ENCODE measurements at places on chromosomes 13 and 19.
A peak's percentile ranks its signal among the peaks of the same experiment; 100 is the strongest.

GRCh38 chr19:4068047-4068966, 1.6 kb upstream of the ZBTB7A start:
- no peak for DNase-seq

DNA sequence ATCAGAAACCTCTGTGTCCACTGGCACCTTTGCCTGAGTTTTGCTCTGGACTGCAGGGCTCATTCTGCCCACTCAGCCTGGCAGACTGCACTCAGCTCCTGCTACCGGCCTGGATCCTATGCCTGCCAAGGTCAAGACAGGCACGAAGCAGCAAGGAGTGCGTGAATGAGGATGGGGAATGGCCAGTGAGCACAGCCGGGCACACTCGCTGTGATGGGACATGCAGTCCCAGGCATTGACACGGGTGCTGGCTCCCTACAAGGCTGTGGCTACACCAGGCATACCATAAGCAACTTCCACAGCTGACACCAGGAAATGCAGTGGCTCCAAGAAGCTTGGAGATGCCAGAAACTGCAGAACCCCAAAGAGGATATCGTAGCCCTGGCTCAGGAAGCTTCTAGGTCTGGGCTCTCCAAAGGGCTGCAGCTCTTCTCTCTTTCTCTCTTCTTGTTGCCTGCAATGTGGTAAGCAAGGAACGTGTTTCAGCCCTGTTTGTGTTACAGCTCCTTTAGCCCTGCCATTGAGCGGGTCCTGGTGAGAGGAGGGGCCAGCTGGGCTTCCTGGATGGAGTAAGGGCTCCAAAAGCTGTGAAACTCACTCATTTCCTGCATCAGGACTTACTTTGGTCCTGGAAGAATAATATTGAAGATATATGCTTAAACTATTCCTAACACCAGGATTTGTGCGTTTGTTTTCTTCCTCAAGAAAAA, 832.6 kb upstream of the SLITRK5 start:
- no peak for DNase-seq

GRCh38 chr13:26600343-26600742, 42.9 kb downstream of the WASF3 start:
- no peak for DNase-seq

DNA sequence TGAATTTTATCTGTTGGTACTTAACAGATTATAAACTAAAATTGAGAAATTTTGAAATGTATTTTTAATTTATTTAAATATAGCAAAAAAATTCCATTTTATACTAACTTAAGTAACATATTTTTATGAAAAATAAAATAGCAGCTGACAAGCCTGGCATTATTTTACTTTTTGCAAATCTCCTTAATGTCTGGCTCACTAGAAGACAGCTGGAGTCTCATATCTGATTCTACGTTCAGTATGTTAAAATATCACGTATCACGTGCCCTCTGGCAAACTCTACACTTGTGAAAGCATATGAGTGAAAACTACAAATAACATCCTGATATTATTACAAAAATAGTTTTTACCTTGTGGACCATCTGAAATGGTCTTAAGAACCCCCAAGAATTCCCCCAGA, 513.2 kb upstream of the NBEA start:
- no peak for DNase-seq

- no peak for DNase-seq
Observed at GRCh38 chr19:30160426-30160825, 211.8 kb upstream of the ZNF536 start.

DNA sequence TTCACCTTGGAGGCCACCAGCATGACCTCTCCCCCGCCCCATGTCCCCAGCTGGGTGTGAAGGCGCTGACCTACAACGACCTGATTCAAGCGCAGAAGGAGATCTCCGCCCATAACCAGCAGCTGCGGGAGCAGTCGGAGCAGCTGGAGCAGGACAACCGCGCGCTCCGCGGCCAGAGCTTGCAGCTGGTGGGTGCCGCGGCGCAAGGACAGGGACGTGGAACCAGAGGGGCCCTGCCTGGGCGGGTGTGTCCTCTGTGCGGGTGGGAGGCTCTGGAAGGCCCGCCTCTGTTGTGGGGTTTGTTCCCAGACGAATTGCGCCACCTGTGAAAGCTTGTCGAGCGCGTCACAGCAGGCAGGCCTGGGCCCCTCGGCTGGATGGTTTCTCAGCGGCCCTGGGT, 22.3 kb downstream of the PLEKHJ1 start:
- no peak for DNase-seq

- no peak for DNase-seq
Observed at GRCh38 chr13:74230984-74231501, 96.8 kb upstream of the KLF12 start.

DNA sequence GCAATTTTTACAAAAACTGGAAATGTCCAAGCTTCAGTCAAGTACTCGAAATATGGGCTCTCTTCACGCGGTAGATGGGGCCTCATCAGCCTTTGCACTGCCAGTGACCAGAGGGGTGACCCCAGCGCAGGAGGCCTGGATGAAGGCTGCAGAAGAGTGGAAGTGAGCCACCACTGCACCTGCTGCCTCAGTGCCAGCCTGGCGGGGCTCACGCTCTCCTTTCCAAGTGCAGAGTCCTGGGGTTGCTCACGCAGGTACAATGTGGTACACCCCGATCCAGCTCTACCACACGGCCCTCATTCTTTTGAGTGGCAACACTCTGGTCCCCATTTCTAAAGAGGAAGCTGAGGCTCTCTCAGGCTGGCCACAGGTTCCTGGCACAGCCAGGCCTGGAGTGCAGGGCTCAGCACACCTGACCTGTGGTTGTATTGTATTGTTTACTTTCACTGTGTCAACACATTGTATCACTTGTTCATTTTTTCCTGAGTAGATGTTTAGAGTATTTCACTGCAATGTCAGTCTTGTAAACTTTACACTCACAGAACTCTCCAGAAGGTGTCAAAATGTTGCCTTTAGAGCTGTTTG, 97.3 kb upstream of the SOX1 start:
- DNase-seq: no peak

DNA sequence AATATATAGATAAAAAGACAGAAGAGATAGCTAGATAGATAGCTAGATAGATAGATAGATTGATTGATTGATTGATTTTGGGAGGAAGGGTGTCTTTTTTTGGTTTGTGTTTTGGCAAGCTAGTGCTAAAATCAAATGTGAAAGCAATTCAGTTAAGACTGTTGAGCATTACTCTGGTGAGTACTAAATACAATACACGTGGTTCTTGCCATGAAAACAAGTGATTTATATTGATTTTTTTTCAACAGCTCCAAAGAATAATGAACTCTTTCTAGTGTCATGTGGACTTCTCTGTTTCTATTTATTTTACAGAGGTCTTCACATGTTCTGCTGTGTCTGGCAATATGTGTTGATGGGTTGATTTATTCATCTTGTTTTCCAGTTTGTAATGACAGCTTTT, 172.0 kb downstream of the POU4F1 start:
- no peak for DNase-seq

DNA sequence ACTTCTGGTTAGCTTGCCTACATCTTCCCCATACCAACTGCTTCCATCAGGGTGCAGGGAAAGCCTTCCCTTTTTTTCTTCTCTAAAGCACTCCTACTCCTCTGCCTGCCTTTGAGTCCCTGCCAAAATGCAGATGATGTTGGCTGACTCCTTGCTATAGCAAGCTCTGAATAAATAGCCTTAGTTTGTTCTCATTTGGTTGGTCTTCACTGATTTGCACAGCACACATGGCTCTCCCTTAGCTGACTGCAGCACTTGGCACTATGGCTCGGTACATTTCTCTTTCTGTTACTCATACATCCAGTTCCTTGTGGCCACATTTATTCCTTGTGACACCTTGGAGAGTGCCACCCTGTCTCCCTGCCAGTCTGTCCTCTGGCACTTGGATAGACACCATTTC, 249.8 kb downstream of the DCLK1 start:
- no peak for DNase-seq

DNA sequence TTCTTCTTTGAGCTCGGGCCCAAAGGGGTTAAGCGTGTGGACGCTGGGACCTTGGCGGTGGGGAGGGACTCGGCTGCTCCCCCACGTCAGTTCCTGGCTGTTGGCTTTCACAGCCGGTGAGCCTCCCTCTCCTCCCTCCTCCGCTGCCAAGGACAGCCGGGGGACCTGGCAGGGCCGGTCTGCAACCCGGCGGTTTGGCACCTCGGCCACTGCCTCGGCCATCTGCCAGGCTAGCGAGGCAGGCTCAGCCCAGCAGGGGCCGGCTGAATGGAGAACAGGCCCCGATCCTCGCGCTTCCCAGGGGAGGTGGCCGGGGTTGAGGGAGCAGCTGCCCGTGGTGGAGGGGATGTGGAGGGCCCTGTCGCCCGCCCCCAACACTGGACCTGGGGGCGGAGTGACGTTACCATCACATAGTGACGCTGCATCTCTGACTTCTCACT, 5.0 kb downstream of the TLE5 start:
- DNase-seq: no peak

DNA sequence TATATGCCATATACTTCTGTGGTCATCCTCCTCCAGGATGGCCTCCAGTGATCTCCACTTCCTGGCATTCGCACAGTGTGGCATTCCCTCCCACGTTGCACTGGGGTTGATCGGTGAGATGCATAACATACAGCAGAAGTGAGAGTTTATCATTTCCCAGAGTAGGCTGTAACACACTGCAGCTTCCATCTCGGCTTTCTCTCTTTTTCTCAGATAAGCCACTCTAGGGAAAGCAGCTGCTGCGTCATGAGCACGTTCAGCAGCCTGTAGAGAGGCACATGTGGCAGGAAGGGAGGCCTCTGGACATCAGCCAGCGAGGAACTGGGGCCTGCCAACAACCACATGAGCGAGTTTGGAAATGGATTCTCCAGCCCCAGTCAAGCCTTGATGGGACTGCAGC, 807.1 kb downstream of the DIAPH3 start:
- no peak for DNase-seq

DNA sequence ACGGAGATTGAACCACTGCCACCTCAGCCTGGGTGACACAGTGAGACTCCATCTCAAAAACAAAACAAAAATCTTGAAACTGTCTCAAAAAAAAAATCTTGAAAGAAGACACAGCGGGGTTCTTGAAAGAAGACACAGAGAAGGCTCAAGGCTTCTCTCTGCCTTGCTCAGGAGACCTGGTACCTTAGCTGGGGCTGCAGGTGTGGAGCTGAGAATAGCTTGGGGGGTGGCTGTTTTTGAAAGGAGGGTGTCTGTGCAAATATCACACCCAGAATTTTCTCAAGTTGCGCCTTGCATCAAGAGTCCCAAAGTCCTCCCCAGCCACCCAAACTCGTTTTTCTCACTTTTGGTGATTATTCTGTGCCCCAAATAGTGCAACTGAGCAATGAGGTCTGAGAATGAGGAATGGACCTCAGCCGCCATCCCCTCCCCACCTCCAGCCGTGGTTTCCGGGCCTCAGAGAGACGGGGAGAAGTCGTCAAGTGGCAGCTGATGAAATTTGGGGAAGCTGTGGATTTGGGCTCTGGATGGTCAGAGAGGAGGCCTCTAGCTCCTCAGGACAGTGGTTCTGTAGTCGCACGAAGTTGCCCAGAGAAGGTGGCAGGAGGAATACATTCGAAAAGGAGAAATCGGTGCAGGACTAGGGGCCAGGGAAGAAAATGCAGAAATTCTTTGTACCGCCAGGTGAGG, 8.8 kb downstream of the S1PR2 start:
- no peak for DNase-seq

DNA sequence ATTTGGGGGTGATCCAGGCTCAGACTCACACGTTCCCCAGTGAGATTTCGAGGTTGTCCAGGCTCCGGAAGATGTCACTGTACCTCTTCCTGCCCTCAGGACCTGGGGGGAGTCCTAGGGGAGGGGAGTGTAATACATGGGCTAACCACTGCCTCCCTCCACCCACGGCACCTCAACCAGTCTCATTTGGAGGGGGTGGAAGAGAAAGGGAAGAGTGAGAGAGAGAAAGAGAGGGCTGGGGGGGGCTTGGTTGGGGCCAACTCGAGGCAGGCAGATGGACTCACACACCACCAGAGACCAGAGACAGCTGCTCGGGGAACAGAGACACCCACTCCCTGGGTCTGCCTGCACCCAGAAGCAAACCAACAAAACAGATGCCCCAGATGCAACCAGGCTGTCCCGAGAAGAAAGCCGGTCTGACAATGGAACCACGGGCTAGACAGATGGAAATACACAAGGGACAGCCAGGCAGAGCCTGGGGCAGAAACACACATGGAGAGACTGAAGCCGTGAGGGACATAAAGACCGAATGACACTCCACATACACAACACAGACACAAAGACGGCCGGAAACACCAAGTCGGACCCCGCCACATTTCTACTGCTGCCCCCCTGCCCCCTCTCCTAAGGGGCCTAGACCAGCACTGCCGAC, 825 bp downstream of the GMIP start:
- DNase-seq: peak; percentile 30

Measured in stimulated activated CD4-positive, alpha-beta T cell treated with anti-CD3 and anti-CD28 coated beads, TNF-alpha, amount 100 ng/mL, for 4 hours (primary cell).